ENCODE measurements at places on chromosomes 12 and 14. TPM values are rescaled to one million over a fixed set of nuclear protein-coding genes. Genes with fewer than 3 reads are reported as not detected.

GRCh38 chr12:107417004-107417403 lies 268.6 kb upstream of the PWP1 start:
- no peak for DNase-seq

GRCh38 chr14:72553656-72554055 lies 340.2 kb downstream of the DPF3 start:
- no peak for DNase-seq

- no peak for DNase-seq
Observed at GRCh38 chr14:52860209-52860608, 68.8 kb upstream of the GNPNAT1 start.

The SLC25A47 gene
- total RNA-seq, result not detected

- no peak for DNase-seq
Observed at GRCh38 chr12:109947521-109947920, 47.4 kb downstream of the TCHP start.

DNA sequence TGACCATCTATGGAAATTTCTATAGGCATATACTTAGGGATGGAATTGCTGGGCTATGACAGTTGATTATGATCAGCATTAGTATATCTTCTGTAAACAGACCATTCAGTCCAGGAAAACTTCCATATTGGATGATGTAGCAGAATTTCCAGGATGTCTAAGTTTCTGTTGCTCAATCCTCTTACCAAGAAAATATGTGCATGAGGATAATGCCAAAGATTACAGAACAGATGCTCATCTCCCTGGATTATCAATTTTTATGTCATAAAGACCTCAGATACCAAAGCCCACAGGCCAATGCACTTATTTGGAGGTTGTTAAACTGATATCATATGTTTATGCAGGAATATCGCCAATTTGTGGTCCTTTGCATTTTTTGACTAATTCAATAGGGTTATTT lies 354.4 kb upstream of the FLRT2 start:
- peak; percentile 57 for DNase-seq

GRCh38 chr12:65497660-65498059 lies 219.2 kb downstream of the MSRB3 start:
- no peak for DNase-seq

GRCh38 chr12:113876160-113876559 lies 90.0 kb downstream of the RBM19 start:
- no peak for DNase-seq

The GLS2 gene
- 0.72 TPM for total RNA-seq

- no peak for DNase-seq
Observed at GRCh38 chr14:105468621-105469241, 5.9 kb upstream of the CRIP2 start.

The LRRC9 gene
- total RNA-seq, result not detected
